ENCODE measurements at places on chromosomes 16 and 17.

- no peak for DNase-seq
These were observed 68.8 kb downstream of the CEP112 start for GRCh38 chr17:66123163-66123562.

- no peak for DNase-seq
These were observed 59.0 kb downstream of the ELAC2 start for GRCh38 chr17:12958786-12959185.

DNA sequence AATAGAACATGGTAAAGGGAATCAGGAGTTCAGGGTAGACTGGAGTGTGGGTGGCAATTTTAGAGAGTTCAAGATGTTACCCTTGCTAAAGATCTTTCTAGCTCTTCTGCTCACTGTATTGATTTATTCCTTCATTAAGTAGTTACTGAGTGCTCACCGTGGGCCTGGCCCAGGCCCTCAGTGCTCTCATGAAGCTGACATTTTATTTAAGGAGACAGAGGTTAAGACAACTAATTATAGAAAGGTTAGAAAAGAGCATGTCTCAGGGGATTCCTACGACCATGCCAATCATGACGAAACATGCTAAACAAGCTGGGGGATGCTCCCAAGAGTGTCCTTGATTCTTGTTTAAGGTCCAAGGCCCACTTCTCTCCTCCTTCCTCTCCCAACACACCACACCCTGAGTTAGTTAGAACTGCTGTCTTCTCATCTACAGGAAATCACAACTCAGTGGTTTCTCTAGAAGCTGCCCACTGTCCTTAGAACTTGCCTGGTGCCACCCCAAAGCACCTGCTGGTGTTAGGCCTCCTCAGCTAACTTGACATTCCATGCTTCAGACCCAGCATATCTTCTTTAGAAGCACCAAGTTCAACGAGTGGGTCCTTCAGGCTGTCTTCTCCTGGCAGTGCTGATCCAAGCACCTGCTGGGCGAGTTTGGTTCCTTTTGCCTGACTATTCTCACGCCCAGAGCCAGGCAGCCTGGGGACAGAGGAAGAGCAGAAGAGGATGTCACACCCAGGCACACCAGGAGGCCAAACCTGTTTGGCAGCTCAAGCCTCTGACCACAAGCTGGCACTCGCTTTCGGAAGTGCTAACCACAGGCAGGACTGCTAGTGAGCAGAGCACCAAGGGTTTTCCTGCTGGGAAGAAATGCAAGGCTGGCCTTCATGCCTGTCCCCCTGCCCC, 79.0 kb downstream of the GAS7 start:
- DNase-seq, result no peak

GRCh38 chr17:261635-262034, 80.2 kb upstream of the DOC2B start:
- DNase-seq, result no peak

- DNase-seq, result no peak
These were observed 17.5 kb downstream of the MYBBP1A start for GRCh38 chr17:4537451-4538235.

GRCh38 chr16:72934636-72935403, 113.1 kb downstream of the ZFHX3 start:
- no peak for DNase-seq

DNA sequence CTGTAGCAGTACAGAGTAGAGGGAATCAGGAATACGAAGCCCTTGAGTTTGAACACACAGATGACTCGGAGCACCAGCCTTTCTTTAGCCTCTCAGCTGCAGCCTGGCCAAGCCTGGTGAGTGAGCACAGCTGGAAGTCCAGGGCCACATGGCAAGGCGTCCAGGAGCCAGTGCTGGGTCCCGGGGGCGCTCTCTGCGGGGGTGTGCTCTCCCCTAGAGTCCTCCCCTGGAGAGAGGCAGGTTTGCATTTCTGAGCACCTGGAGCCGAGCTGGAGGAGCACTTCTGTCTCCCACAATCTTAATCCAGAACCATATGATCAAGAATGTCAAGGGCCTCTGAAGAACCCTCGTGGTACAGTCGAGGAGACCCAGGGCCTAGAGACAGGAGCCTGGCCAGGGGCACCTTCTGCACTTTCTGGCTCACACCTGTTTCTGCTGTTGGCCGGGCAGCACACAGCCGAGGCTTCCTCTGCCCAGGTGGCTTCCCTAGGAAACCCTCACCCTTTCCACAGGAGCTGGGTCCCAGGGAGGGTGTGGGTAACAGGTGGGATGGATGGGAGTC, 78.3 kb downstream of the PLD6 start:
- DNase-seq, result no peak

DNA sequence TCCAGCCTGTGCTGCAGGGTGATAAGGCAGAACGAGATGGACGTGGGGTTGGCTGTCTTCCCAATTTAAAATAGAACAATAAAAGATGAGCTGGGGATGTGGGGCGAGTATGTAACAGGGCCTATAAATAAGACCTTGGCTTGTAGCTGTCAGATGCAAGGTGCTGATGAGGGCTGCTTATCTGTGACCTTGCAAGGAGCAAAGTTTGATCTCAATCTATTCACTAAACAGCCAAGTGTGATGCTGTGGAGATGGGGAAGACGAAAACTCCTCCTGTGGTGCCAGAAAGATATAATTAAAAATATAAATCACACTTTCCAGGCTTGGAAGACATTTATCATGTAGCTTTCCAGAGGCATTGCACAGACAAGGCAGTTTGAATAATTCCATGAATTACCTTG, 26.7 kb upstream of the TEX2 start:
- no peak for DNase-seq

DNA sequence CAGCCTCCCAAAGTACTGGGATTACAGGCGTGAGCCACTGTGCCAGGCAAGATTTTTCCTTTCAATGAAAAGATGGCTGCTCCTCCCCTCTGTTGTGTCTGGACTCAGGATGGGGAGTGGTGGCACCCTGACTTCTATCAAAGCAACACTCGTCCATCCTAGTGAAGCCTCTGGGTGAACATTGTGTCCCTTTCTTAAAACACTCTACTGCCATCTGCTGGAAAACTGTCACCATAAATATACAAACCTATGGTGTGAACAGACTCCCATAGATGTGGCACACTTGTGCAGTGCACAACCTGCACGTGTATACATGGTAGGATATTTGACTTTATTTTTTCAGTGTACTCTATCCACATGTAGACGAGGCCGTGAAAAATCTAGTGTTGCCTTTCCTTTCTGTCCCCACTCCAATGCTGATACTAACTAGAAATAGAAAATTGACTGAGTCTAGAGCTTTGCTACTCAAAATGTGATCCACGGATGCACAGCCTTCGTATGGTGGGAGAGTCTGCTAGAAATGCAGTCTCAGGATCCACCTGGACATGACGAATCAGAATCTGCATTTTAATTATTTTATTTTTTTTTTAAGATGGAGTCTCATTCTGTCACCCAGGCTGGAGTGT, 55.9 kb upstream of the PLCG2 start:
- no peak for DNase-seq
